ENCODE measurements at places on chromosomes 1 and 21. TPM values are rescaled to one million over a fixed set of nuclear protein-coding genes. Genes with fewer than 3 reads are reported as not detected.

- H3K27ac ChIP-seq, result no peak overlapping the region
- no peak for DNase-seq
- peaks cover 7% of the 10 kb centered on the region for H3K4me1 ChIP-seq
Measured at GRCh38 chr1:35592991-35593769, 20.1 kb downstream of the TFAP2E start.

DNA sequence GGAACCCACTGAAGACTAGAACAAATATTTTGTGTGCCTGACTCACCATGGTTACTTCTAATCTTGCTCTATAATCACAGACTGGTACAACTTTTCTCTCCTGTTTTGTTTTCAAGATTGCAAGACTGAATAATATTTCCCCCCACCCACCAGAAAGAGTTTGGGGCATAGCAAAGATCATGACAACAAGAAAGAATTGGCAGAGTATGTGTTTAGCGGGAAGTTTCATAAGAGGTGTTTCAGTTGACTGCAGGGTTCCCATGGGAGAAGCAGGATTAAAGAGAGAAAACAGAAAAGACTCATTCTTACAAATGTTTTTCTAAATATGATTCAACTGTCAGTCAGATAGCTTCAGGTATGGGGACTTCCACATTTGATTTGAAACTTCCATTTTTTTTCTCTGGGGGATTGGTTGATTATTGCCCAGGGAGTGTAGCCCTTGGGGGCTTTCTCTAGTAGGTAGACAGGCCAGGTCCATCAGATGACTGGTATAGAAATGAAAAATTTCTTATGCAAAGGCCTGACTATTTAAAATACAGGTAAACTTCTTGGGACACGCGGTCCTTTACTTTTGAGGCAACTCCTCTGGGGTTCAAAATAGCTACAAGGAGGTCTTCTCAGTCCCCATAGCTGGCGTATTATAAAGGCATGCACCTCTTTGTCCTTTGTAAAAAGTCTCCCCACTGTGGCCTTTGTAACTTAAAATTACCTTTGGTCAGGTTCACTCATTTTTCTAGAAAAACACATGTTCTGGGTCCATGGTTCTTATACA lies 13.9 kb downstream of the OR14I1 start:
- H3K27me3 ChIP-seq, result no peaks in the 10 kb centered on the region
- H3K36me3 ChIP-seq, result no peaks in the 10 kb centered on the region
- DNase-seq, result no peak
- H3K27ac ChIP-seq, result no peak overlapping the region

- H3K27ac ChIP-seq, result no peak overlapping the region
- no peaks in the 10 kb centered on the region for H3K36me3 ChIP-seq
- no peaks in the 10 kb centered on the region for H3K27me3 ChIP-seq
- no peaks in the 10 kb centered on the region for H3K4me1 ChIP-seq
Measured at GRCh38 chr1:77279929-77280328, 1.9 kb upstream of the AK5 start.

GRCh38 chr1:39130325-39130724 lies 74.2 kb upstream of the MACF1 start:
- no peak overlapping the region for H3K4me3 ChIP-seq
- H3K36me3 ChIP-seq, result peaks cover 8% of the 10 kb centered on the region
- peaks cover 32% of the 10 kb centered on the region for H3K4me1 ChIP-seq
- H3K27me3 ChIP-seq, result no peaks in the 10 kb centered on the region

DNA sequence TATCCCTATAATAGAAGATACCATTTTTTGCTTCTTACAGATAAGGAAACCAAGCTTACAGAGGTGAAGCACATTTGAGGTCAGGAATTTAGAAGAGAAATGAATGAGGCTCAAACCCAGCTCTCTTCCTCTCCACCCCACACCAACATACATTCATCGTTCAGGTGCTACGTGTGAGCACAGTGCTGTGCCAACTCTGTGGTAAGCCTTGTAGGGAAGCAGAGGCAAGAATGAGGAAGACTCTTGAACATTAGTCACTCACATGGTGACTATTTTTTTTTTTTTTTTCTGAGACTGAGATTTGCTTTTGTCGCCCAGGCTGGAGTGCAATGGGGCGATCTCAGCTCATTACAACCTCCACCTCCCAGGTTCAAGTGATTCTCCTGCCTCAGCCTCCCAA lies 314.0 kb downstream of the NTNG1 start:
- H3K27me3 ChIP-seq, result no peaks in the 10 kb centered on the region
- H3K4me3 ChIP-seq, result no peak overlapping the region
- no peak overlapping the region for H3K27ac ChIP-seq
- no peaks in the 10 kb centered on the region for H3K36me3 ChIP-seq
- no peak for DNase-seq
- H3K4me1 ChIP-seq, result no peaks in the 10 kb centered on the region

DNA sequence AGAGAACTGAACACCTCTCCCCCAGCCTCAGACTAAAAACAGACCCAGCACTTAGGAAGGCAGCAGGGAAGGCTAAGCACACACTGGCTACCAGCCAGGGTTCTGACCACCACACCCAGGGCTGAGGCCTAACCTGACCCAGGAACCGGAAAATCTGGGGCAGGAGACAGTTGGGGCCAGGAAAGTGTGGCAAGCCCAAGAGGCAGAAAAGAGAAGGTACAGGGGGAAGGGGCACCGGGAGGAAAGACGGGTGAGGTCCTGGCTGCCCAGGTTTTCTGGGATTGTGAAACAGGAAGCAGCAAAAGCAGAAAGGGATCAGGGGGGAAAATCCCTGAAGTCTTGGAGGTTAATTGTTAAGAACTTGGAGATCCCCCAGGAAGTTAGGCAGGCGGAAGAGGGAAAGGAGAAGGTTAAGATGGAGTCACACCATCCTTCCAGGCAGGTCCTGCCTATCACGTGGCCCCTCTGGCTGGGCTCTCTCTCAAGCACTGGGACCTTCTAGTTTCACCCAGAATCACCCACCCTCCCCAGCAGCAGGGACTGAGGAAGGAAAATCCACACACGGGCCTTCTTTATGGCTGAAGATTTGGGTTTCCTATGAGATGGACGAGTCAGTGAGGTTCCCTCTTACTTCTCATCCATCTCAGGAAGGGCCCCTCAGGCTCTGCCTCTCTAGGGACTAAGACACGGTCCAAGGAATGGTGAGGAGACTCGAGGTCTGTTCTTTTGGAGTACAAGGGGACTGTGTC lies 2.6 kb downstream of the HDGF start:
- peak overlapping the region; percentile 100 for H3K27ac ChIP-seq
- DNase-seq, result peak; percentile 22
- peak overlapping the region; percentile 15 for H3K4me3 ChIP-seq
- H3K27me3 ChIP-seq, result no peaks in the 10 kb centered on the region
- H3K36me3 ChIP-seq, result peaks cover 6% of the 10 kb centered on the region

DNA sequence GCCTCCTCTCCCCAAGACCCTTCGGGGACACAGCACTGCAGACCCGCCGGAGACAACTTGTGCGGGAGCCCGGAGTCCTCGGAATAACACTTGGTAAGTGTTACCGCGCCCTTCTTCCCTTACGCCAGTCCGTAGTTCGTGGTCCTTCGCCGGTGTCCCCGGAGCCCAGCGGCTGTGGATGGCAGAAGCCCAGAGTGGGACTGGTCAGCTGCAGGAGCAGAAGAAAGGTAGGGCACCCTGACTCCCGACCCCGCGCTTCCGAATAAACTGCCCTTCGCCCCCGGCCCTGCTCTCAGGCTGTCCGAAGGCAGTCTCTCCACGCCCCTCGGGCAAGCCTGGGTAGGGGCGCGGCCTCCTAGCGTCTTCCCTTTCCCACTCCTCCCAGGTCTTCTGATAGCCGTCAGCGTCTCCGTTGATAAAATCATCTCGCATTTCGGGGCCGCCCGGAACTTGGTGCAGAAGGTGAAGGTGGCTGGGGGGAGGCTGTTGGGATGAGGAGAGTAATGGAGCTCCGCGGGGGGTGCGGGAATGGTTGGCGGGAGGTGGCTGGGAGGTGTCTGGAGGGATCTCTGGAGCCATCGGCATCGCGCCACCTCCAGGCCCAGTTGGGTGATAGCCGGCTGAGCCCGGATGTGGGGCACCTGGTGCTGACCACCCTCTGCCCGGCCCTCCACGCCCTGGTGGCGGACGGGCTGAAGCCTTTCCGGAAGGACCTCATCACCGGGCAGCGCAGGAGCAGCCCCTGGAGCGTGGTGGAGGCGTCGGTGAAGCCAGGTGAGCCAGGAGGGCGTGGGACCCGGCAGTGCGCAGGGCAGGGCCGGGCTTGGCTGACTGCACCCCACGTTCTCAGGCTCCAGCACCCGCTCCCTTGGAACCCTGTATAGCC lies 4.3 kb downstream of the RUSC1 start:
- no peaks in the 10 kb centered on the region for H3K4me1 ChIP-seq
- no peaks in the 10 kb centered on the region for H3K27me3 ChIP-seq
- no peaks in the 10 kb centered on the region for H3K36me3 ChIP-seq
- H3K4me3 ChIP-seq, result peak overlapping the region; percentile 76

ST6GALNAC3 gene
- total RNA-seq, result 6.4 TPM

DAB1 gene
- total RNA-seq, result 0.05 TPM

NBPF26 gene
- 8.4 TPM for total RNA-seq

FNDC10 gene
- total RNA-seq, result 1.9 TPM

PRRX1 gene
- 0.73 TPM for total RNA-seq

RNASEL gene
- total RNA-seq, result 1.5 TPM

All from SJCRH30 (cell line).